ENCODE measurements at places on chromosomes 6 and 20. TPM values are rescaled to one million over a fixed set of nuclear protein-coding genes. Genes with fewer than 3 reads are reported as not detected.

- no peaks in the 10 kb centered on the region for H3K27me3 ChIP-seq
- H3K4me1 ChIP-seq = no peaks in the 10 kb centered on the region
- no peak overlapping the region for H3K27ac ChIP-seq
- H3K36me3 ChIP-seq = no peaks in the 10 kb centered on the region
- no peak overlapping the region for H3K4me3 ChIP-seq
- no peak for DNase-seq
Observed at GRCh38 chr6:101232961-101233360, 160.5 kb upstream of the GRIK2 start.

DNA sequence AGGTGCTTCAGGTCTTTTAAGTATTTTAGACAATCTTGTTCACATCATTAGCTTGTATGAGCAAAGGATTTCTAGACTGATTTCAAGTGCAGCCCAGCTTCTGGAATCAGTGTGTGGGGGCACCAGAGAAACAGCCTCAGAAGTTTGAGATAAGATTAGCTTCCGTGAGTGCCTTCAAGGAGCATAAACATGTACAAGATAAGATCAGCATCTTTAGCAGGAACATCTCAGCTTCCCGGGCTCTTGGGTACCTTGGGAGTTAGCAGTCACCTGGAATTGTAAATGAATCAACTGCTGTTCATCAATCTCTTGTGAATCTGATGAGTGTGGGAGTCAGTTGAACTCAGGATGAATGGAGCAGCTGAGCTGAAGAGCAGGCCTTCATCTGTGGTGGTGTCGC is 12.0 kb upstream of the CITED2 start:
- no peaks in the 10 kb centered on the region for H3K27me3 ChIP-seq
- no peaks in the 10 kb centered on the region for H3K36me3 ChIP-seq
- no peak for DNase-seq
- H3K4me3 ChIP-seq = no peak overlapping the region

DNA sequence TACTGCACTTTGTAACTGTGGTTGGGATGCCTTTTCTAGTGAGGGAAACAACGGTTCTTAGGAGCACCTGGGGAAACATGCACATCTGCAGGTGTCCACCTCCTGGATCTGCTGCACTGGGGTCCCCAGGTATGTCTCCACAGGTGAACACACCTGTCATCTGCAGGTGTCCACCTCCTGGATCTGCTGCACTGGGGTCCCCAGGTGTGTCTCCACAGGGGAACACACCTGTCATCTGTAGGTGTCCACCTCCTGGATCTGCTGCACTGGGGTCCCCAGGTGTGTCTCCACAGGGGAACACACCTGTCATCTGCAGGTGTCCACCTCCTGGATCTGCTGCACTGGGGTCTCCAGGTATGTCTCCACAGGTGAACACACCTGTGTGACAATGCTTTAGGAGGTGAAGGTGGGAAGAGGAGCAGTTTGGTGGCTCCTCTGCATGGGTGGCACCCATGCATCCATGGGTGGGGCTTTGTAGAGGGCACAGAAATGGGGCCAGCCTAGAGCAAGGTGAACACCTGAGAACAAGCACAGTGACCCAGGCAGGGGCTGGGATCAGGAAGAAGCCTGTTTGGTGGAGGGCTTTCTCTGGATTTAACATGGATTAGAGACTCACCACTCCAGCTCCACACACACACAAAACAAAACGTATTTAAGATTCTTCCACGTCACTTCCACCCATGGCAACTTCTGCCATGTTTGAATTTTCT is 206.0 kb upstream of the CDH4 start:
- no peak overlapping the region for H3K4me3 ChIP-seq
- H3K36me3 ChIP-seq = no peaks in the 10 kb centered on the region
- no peak for DNase-seq
- no peaks in the 10 kb centered on the region for H3K27me3 ChIP-seq
- H3K4me1 ChIP-seq = no peaks in the 10 kb centered on the region

- no peak for DNase-seq
- peaks cover 63% of the 10 kb centered on the region for H3K4me1 ChIP-seq
- peaks cover 10% of the 10 kb centered on the region for H3K36me3 ChIP-seq
- no peak overlapping the region for H3K27ac ChIP-seq
- H3K4me3 ChIP-seq = no peak overlapping the region
- no peaks in the 10 kb centered on the region for H3K27me3 ChIP-seq
Observed at GRCh38 chr6:52299653-52300052, 15.1 kb upstream of the MCM3 start.

GRCh38 chr6:81561071-81561564 is 191.4 kb downstream of the TENT5A start:
- H3K27ac ChIP-seq = no peak overlapping the region
- no peak for DNase-seq
- H3K36me3 ChIP-seq = no peaks in the 10 kb centered on the region
- H3K27me3 ChIP-seq = no peaks in the 10 kb centered on the region
- H3K4me3 ChIP-seq = no peak overlapping the region

DNA sequence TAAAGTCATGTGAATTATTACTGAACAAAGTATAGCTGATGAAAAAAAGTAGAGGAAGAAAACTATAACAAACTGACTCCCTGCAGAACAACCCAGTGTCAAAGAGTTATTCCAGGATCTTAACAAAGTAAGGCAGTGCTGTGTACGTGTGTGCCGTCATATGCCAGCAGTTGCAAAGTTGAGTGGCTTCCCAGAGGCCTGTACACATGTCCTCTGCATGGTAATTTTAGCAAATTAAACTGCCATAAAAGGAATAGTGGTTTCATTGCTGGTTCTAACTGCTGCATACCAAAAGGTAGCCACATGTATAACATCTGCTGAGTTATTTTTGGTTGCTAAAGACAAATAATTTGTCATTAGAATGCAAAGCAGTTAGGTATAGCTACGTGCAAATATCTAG is 44.8 kb downstream of the RIPOR2 start:
- peaks cover 84% of the 10 kb centered on the region for H3K4me1 ChIP-seq
- no peaks in the 10 kb centered on the region for H3K27me3 ChIP-seq
- peak overlapping the region; percentile 46 for H3K4me3 ChIP-seq
- peaks cover 36% of the 10 kb centered on the region for H3K36me3 ChIP-seq
- H3K27ac ChIP-seq = peak overlapping the region; percentile 93
- no peak for DNase-seq

GRCh38 chr6:137216106-137216505 is 3.1 kb downstream of the IFNGR1 start:
- no peaks in the 10 kb centered on the region for H3K27me3 ChIP-seq
- H3K27ac ChIP-seq = no peak overlapping the region
- DNase-seq = no peak
- H3K4me1 ChIP-seq = peaks cover 51% of the 10 kb centered on the region
- H3K4me3 ChIP-seq = no peak overlapping the region

The HLA-G gene
- total RNA-seq = 1.4 TPM

The SLC22A1 gene
- total RNA-seq = not detected

The SFTA2 gene
- not detected for total RNA-seq

The SMIM8 gene
- 8.1 TPM for total RNA-seq
